ENCODE measurements at places on chromosomes 4 and X.

DNA sequence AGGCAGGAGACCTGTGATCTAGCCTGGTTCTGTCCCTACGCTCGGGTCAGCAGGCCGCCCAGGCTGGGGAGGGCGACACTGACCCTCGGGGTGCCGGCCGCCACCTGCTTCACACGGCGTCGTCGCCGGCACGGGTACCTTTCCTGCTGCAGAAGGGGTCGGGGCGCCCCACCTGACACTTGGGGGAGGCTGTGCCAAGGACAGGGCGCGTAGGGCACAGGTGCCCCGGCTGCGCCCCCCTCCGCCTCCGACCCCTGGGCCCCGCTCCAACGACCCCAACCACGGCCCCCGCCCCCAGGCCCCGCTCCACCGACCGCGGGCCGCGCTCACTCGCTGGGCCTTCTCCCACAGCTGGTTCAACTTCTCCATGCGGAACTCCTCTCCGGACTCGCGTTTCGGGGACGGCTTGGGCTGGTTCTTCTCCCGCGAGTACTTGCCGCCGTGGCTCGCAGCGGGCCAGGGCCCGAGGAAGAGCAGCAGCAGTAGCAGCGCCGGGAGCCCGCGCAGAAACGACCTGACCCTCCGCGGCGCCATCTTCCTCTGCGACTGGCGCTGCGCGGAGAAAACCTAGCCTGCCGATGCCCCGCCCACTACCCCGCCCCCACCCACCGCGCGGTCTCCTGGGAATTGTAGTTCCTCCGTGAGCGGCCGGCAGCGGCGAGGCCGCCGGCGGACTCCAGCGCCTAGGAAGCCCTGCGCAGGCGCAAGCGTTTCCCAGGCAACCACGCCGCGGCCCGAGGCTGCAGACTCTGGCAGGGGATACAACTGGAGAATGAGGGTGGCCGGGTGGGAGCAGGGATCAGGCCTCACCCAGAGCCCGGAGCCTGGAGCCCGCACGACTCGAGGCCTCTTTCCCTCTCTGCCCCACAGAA, at the start of gene LRPAP1:
Gene LRPAP1, minus strand, starts transcription at position 544 of the 872 bp plus-strand sequence. Its CDS starts 10 bp downstream, at position 534.
- peak; percentile 45 for DNase-seq

DNA sequence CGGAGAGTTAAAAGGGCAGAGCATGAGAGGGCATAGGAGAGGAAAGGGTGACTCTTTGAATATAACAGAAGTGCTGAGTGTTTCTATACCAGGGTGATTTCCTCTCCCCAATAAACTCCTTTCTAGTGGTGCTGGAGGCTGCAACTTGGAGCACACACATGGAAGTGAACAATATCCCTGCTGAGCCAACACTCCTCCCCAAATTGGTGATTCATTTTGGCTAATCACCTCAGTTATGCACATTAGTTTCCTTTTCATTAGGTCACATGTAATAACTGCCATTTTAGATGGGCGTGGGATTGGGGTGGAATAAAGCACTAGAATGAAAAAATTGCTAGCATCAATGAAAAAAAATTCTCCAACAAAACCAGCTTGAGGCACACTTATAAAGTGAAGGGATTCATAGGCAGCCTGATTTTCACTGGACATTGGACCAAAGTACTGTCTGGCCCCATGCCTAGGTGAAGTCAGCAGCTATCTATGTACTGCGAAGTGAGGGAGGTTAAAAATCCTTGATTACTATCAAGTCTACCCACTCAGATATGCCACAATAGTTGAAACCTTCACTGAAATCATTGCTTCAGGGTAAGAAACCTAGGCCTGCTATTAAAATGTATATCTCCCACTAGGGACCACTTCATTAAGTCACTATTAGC, 174.0 kb downstream of the GLUD2 start:
- DNase-seq, result no peak

GRCh38 chr4:150127757-150128156, 49.5 kb downstream of the DCLK2 start:
- DNase-seq, result no peak

GRCh38 chrX:95382799-95383198, 1301.8 kb upstream of the DIAPH2 start:
- DNase-seq, result no peak

Data from NCI-H2107 (cell line).